Activated CD8-positive, alpha-beta memory T cell treated with anti-CD3 and anti-CD28 coated beads, Interleukin-2, amount 50 U/mL, for 4 hours (primary cell): ENCODE measurements at places on chromosomes 5 and 9.
A peak's percentile ranks its signal among the peaks of the same experiment; 100 is the strongest.

- DNase-seq, result no peak
These were observed 58.8 kb downstream of the CAAP1 start for GRCh38 chr9:26833792-26834191.

DNA sequence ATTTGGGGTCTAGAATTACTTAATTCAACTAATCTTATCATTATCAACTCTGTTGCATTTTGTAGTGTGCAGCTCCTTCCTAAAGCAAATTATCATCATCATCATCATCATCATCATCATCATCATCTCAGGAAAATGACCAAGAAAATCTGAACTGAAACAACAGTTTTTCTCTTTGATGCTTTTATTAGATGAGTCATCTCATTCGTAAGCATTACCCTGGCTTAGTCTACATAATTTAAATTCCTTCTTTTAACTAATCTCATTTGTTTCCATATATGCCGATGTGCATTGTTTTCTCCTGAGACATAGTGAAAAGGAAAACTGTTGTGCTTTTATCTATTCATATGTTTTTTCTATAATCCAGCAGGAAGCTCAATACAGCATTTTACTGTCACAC, 173.0 kb upstream of the PDE4D start:
- DNase-seq, result no peak

- no peak for DNase-seq
These were observed 55.4 kb upstream of the OTP start for GRCh38 chr5:77693913-77694312.

DNA sequence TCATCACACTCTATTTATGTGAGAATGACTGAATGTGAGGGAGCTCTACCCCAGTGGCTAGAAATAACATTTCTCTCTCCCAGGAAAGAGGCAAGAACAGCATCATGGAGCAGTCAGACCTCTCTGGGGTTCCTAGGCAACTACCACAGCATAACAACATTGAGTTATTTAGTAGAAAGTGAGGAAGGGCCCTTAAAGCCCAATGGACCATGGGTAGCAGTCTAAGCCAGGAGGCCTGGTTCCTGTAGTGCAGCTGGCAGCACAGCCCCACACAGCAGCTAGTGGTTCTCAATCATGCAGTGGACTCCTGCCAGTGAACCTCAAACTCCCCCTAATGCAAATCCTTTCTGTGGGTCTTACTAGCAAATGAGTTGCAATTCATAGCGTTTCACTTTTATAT, 55.3 kb downstream of the SPEF2 start:
- no peak for DNase-seq

GRCh38 chr9:94286116-94286515, 27.0 kb downstream of the ZNF169 start:
- DNase-seq, result no peak

GRCh38 chr5:56973473-56973872, 21.6 kb upstream of the MIER3 start:
- no peak for DNase-seq

- no peak for DNase-seq
These were observed 14.0 kb downstream of the GRHPR start for GRCh38 chr9:37436540-37436939.

DNA sequence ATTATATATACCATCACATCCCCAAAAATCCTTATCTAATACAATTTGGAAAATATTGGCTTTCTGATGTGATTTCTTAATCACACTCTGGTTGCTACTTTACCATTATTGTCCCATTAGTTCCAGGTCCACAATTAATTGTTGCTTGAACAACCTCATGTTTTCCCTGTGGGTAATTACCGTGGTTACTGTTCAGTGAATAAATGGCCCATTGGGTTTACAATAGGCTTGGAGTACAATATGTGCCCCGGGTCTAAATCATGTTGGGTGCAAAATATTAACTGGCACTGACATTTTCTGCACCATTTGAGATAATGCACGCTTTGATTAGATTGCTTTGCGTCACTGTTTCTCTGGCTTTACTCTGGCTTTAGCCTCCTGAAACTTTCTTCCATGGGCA, 163.7 kb downstream of the GABBR2 start:
- DNase-seq, result no peak

DNA sequence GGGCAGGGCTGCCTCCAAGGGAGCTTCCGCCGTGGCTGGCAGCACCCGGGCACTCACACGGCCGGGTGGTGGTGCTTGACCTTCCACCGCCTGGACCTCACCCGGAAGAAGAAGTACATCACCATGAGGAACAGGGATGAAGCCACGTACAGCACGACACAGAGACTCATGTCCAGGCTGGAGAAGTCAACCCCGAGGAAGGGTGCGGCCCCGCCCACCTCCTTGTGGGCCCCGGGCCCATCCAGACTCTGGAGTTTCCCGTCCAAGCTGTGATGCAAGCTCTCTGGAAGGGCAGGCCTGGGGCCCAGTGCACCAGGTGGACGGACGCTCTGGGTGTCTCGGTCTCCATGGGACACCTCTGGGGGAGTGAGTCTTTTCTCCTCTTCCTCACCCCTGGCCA, 3.7 kb upstream of the LHX3 start:
- no peak for DNase-seq

- no peak for DNase-seq
These were observed 1.3 kb downstream of the MIGA2 start for GRCh38 chr9:129037767-129038098.

DNA sequence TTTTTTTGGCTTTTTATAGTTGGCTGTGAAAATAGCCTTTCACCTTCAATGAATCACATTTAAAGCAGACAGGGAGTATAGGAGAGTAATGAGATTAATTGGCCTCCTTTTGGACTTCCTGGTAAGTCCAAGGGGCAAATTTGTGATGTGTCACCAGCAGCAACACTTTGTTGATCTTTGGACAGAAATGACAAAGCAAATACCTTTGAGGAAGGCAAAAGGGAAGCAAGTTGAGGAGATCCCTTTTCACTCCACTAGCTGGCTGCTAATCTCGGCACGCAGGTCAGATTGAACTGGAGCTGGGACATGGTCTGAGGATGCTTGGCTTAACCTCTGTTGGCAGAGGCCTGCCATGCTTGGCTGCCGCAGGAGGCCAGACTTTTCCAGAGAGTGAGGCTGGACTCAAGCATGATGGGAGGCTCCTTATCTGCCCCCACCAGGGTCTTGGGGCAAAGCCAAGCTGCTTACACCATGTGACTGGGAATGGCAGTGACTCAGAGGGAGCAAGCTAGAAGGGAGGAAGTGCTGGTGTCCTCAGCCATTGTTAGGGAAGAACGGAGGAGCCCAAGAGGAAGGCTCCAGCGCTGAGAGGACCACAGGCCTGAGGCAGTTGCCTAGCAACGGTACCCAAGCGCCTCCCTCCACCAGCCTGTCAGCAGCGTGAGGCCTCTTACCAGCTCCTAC, 174.5 kb upstream of the MAP1B start:
- no peak for DNase-seq

- no peak for DNase-seq
These were observed 476.0 kb upstream of the CD180 start for GRCh38 chr5:67672636-67673035.

DNA sequence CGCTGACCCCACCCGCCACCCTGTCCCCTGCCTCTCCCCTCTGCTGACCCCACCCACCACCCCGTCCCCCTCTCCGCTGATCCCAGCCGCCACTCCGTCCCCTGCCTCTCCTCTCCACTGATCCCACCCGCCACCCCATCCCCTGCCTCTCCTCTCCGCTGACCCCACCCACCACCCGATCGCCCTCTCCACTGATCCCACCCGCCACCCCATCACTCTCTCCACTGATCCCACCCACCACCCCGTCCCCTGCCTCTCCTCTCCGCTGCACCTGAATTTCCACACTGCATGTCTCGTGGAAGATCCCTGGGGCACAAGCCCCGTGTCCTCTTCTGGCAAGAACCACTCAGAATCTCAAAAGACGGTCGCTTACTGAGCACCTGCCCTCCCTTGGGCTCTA, 53.4 kb upstream of the OLFM1 start:
- DNase-seq, result peak; percentile 8

GRCh38 chr5:74627646-74628279, 12.8 kb downstream of the ENC1 start:
- DNase-seq, result no peak

DNA sequence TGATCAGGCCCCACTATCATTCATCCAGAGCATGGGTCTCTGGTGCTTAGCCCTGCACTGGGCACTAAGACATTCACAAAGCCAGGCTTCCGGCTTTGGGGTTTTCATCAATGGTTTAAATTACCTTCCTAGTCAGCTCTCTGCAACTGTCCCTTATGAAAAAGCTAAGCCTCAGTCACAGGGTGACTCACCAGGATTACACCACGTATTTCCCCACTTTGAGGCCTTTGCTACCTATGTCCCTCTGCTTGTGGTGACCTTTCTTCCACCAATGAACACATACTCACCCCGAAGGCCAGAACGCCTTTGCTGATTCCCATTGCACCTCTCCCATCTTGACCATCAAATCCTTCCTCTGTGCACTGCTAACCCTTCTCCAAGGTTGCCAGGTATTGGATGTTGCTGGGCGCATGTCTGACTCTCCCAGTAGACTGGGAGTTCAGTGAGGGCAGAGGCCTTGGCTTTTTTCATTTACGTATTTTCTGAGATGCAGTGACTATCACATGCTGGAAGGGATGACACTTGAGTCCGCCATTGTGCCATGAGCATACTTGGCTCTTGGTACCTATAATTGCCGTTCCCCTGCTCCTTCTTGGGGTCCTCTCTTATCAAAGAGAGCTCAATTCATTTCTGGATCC, 58.7 kb upstream of the TNFSF8 start:
- no peak for DNase-seq

DNA sequence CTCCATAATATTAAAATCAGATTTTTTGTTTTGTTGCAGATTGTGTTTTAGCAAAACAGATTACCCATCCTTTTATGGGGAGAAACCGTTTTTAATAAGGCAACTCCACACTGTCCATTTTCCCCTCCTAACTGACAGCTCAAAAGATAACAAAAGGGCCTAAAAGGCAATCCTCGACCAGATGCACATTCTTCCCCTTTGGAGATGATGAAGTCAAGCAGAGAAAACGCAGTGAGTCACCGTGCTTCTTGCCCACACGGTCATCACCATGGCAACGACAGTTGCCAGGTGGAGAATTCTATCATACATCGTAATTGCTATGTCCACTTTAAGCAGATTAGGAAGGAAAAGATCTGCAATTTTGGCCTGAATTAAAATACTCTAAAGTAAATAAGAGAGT, 96.4 kb downstream of the DIRAS2 start:
- DNase-seq, result no peak

GRCh38 chr5:59097116-59097515, 514.2 kb downstream of the RAB3C start:
- DNase-seq, result no peak

GRCh38 chr9:99660191-99660636, 161.5 kb upstream of the NR4A3 start:
- no peak for DNase-seq

DNA sequence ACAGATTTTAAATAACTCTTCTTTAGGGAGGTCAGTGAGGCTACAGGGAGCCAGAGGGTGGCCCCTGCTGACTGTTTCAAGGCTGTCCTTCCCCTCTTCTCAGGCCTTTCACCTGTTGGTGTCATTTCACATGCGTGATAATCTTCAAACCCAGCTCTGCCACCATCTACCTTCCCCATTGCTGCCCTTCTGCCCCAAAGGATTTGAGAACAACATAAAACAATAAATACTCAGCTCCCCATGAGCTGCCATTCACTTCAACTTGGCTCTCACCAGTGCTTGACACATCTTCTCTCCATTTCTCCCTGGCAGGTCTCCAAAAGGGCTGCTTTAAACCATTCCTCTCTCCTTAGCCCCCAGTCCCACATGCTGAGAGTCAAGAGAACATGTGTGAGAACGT, 75.5 kb upstream of the PALM2AKAP2 start:
- DNase-seq, result no peak

- no peak for DNase-seq
These were observed 4.6 kb downstream of the BARHL1 start for GRCh38 chr9:132586830-132587591.

- DNase-seq, result no peak
These were observed 38.3 kb downstream of the SAR1B start for GRCh38 chr5:134594336-134594735.

- DNase-seq, result no peak
These were observed 19.5 kb downstream of the SPAAR start for GRCh38 chr9:35928591-35929452.

GRCh38 chr9:29882767-29883166, 2309.5 kb upstream of the C9orf72 start:
- DNase-seq, result no peak

DNA sequence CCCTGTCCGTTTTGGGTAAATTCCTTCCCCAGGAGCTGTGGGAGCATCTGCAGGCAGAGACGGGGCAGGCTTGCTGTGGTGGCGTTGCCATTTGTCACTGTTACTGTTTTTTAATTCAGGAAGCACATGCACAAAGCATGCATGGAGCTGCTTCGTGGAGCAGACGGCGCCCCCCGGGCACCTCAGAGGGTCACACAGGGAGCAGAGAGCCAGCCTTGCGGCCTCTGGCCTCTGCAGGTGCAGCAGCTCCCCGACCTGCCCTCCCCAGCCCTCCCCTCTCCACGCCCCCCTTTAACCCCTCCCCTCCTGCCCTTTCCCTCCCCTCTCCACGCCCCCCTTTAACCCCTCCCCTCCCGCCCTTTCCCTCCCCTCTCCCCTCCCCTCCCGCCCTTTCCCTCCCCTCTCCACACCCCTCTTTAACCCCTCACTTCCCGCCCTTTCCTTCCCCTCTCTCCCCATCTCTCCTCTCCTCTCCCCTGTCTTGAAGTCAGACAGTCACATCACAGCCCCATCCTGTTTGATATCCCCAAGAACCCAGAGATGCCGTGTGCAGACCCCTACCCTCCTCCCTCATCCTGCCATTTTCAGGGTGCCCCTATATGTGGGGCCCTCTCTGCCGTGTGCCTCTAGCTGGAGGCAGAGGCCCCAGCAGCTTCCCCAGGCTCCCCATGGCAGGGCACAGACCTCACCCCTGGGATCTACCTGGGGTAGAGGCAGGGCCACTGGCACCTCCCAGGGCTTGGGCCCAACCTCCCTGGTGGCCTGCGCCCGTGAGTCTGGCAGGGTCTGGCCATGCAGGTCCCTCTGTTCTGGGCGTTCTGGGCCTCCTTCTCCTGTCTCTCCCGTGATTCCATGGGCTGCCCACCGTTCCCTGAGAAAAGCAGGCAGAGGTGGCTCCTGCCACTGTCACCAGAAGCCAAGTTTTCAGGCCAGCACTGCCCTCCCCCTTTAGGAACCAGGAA, 29.6 kb upstream of the UBAC1 start:
- peak; percentile 41 for DNase-seq

DNA sequence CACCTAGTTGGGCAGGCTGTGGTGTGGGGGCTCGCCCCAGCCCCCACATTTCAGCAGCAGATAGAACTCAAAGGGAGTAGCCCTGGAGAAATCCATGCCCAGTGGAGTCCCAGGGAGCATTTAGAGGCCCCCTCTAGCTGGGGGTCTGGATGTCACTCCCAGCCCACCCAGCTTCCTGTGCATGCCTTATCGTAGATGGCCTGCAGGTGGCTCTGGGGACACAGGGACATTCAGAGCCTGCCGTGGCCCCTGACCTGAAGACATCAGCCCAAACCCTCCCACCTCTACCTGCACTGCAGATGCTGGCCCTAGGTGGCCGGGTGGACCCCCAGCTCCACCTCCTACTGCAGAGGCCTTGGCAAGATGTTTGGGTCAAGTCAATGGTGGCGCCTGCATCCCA, 49.0 kb upstream of the LMX1B start:
- no peak for DNase-seq
